ENCODE measurements at places on chromosomes 4 and X.

DNA sequence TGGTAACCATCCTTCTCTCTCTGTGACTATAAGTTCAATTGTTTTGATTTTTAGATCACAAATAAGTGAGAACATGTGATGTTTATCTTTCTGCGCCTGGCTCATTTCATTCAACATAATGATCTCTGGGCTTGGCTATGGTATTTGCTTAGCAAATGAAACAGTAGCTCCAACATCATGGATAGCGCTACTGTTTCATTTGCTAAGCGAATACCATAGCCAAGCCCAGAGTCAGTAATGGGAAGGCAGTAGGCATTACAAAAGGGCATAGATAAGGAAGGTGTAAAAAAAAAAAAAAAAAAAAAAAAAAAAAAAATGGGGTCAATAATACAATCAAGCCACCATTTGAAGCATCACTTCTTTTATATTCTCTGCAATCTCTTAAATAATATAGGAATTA, 469.0 kb upstream of the ATOH1 start:
- no peak for DNase-seq

DNA sequence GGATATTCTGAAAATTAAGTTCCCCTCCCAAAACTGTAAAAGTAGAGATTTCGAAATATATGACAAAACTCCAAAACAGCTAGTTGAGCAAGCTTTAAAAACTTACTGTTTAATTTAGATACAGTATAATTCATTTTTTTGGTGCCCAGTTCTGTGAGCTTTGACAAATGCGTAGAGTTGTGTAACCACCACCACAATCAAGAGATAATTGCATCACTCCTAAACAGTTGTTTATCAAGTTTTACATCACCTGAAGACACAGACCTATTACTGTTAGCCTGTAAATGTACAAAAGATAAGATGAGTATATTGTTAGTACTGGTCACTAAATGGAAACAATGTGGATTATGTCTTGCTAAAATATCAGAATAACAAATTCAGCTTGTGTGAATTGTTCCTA, 62.3 kb downstream of the ALG13 start:
- DNase-seq = no peak

DNA sequence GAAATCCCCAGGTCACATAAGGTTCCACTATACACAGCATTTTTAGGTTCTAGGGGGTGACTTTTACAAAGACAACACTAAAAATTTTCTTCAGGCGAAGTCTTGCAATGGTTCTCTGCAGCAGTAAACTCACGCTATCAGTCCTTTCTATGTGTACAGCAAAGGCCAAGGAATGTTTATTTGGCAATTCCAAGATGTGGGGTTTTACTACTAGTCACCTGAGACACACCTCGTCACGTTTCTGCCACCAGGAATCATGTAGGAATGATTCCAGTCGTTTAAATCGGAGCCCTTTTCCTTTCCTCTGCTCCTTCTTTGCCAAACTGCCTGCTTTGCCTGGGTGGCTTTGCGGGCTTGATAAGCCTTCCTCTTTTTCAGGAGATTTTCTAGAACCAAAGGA, 75.9 kb upstream of the ENPEP start:
- no peak for DNase-seq

DNA sequence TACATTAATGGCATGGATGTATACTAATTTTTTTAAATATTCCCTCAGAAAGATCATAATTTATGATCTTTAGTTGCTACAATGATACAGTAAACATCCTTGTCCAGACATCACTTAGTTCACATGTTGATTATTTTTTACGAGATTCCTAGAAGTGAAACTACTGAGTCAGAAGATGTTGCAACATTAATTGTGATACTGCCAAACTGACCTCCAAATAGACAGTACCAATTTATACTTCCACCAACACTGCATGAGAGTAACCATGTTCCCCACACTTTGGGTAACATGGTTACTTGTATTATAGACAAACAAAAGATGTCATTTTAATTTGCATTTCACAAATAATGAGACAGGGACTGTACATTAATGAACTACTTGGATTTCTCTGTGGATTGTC, 19.6 kb downstream of the RCHY1 start:
- no peak for DNase-seq

DNA sequence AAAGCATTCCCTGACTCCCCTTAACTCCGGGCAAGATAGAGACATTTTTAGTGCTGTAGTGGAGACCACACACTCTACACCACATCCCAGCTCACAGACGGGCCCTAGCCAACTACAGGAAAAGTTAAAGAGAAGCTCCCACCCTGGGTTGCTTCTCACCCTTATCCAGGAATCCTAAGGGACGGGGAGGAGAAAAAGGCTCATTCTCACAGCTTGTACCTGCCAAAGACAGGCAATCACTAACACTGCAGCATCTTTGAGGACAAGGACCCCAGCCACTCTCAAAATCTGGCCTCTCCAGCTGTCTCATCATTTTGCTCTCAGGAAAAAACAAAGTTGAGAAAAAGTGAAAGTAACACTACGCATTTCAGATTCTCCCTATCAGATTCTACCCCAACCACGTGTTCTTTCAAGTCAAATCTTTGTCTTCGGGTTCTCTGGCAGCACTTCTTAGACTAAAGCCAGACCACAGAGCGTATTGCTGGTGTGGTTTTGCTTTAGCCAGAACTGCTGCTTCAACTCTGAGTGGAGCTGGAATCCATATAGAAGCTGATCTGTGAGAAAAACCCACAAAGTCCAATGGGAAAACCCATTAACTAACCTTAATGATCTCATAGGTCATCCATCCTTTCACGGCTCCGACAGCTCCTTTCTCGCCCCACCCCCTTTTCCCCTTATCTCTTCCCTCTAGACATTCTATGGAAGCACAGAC, 605.9 kb upstream of the DIPK2B start:
- DNase-seq = no peak

DNA sequence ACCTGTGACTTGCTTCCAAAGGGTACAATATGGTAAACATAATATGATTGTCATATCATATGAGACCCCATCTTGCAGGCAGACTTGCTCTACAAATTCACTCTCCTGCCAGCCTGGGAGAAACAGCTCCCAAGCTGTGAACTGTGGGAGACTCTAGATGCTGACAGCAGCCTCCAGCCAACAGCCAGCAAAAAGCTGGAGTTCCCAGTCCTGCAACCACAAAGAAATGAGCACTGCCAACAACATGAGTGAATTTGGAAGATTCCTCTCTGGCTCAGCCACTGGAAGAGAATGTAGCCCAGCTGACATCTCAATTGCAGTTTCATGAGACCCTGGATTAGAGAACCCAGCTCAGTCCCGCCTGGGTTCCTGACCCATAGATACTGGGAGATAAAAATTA, 145.4 kb downstream of the QDPR start:
- no peak for DNase-seq

DNA sequence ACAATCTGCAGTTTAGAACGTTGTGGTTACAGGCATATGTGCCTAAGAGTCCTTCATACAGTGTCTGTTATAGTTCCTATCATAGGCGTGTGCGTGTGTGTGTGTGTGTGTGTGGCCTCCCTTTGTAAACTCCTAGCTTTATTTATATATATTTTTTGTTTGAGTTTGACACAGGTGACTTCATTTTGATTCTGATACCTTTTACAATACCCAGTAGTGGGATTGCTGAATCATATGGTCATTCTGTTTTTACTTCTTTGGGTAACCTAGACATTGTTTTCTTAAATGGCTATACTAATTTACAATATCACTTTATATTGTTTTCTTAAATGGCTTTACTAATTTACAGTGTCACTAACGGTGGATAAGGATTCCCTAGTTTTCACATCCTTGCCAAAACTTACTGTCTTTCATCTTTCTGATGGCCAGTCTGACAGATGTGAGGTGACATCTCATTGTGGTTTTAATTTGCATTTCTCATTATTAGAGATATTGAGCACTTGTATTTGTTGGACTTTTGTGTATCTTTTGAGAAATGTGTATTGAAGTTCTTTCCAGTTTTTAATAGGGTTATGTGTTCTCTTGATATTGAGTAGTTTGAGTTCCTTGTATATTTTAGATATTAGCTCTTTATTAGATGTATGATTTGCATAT, 211.1 kb upstream of the NUDT6 start:
- DNase-seq = no peak

- DNase-seq = no peak
These were observed 29.5 kb downstream of the TMEM131L start for GRCh38 chr4:153495480-153496193.

GRCh38 chr4:2795893-2796848, 3.3 kb downstream of the SH3BP2 start:
- no peak for DNase-seq

DNA sequence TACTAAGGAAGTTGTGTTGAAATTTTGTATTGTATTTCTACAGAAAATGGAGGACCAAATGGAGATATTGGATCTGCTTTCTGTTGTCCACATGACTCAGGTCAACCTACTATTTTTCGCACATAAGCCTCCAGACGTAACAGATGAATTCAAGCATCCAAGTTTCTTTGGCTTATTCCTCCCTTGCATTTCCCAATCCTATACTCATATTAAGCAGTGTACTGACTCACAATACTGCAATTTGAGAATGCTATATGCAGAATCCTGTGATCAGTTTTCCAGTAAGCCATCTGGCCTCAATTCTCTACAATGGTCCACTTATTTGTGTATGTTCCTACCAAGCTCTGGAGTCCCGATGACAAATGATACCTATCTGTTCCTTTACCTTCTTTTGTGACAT, 75.7 kb downstream of the ASB9 start:
- no peak for DNase-seq

GRCh38 chrX:79147477-79147876, 3.0 kb downstream of the GPR174 start:
- DNase-seq = no peak

DNA sequence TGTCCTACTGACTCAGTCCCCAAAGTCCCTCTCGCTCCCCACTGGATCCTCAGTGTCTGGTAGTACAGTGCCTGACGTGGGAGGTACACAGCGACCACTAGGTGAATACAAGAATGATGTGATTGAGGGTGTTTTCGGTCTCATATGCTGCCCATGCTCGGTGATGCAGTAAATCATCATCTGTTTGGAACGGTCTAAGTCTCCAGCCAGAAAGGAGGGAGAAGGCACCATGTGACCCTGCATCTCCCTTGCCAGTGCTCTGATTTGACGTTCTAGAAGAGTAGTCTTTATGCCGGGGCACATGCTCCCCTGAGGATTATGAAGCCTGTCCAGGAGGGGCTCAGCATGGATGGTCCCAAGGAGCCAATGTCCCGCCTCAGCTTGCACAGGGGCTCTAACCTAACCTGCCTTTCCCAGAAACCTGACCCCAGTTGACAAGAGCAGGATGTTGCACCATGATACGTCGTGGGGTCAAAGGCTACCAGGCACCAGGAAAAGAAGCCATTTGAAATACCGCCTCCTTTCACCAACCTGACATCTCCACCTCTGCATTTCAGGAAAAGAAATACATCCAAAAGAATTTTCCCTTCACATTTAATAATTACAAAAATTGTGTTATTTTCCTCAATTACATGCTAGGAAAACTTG, 13.8 kb upstream of the PLXNB3 start:
- no peak for DNase-seq

DNA sequence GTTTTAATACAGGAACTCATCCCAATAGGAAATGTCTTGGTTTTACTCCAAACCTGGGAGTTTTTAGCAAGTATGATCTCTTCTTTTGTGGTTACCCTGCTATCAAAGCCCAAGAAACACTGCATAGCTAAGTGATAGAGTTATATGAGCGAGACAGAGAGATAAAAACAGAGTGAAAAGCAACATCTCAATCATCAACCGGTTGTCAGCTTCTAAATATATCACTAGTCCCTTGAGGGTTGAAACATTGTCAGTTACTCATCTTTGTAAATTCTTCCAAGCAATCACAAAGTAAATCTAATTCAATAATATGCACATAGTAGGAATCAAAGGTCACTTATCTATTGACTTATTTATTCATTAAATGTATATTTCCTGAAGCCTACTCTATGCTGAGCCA, 483.9 kb downstream of the IDS start:
- DNase-seq = no peak

DNA sequence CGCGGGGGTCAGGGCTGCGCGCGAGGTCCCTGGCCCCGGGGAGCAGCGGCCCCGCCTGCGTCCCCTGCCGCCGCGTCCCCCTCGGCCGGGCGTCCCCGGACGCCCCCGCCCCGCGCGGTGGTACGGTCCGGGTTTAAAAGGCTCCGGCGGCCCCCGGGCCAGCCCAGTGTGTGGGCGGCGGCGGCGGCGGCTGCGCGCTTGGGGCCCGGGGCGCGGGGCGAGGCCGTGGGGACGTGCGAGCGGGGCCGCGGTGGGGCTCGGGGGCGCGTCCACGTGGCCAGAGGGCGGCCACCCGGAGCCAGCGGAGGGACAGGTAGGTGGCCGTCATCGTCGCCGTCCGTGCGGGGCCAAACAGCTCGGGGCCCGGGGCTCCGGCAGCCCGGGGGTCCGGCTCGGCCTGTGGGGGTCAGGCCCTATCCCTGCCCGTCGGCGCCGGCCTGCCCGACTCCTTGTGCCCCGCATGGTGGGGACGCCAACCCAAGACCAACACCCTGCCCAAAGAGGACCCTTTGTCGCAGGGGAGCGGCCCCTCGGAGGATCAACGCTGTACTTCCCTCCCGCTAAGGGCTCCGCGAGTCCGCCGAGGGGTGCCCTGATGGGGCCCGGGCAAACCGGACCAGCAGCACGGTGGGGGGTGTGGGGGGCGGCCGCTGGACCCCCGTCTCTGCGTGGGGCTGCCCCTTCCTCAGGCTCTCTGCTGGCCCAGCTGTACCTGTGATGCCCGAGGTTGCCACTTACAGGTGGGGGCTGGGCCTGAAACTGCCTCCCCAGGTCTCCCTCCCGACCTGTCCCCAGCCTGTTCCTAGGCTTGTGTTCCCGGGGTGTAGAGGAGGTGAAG, at the start of gene PLXNA3:
TSS of gene PLXNA3 (plus strand) at position 166 of the 838 bp plus-strand sequence. CDS start 1,903 bp downstream, outside the sequence.
- DNase-seq = peak; percentile 26

- no peak for DNase-seq
These were observed 138.4 kb upstream of the NALF2 start for GRCh38 chrX:69365755-69366154.

DNA sequence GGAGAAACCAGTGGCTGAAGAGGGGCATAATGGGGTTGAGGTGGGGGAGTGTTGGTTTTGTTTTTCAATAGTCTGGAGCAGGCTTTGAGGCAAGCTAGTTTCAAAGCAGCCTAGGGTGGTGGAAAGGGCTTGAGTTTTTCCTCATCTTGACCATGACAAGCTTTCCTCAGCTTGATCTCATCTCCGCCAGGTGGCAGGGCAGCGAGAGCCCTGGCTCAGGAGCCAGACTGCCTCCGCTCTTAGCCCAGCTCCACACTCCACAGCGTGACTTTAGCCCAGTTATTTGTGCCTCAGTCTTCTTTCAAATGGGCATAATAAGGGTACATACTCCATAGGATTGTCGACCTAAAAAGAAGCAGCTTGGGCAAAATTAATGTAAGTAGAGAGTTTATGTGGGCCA, 29.9 kb upstream of the SOWAHD start:
- no peak for DNase-seq

DNA sequence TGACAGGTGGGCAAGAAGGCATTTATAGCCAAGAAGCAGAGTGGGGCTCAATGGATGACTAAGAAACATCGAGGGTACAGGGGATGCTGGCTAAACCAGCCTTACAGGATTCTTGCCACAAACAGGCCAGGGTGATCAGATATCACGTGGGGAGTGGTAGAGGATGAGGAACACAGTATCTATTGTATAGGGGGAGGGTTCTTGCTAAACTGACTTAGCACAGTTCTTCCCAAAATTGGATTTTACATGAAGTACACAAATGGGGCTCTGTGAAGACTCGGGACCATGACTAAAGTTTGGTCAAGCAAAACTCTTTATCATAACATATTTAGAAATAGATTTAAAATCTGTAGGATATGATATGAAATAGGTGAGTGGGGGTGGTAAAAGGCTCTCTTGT, 144.0 kb upstream of the ATOH1 start:
- DNase-seq = no peak

- peak; percentile 34 for DNase-seq
These were observed 529 bp downstream of the DHRSX start for GRCh38 chrX:2500091-2500802.

Measured in stimulated activated CD4-positive, alpha-beta T cell treated with anti-CD3 and anti-CD28 coated beads, TNF-alpha, amount 100 ng/mL, for 4 hours (primary cell).